ENCODE measurements at places on chromosomes 13 and 19. TPM values are rescaled to one million over a fixed set of nuclear protein-coding genes. Genes with fewer than 3 reads are reported as not detected.

CD70 gene
- 0.76 TPM for total RNA-seq

MEIOSIN gene
- not detected for total RNA-seq

DNA sequence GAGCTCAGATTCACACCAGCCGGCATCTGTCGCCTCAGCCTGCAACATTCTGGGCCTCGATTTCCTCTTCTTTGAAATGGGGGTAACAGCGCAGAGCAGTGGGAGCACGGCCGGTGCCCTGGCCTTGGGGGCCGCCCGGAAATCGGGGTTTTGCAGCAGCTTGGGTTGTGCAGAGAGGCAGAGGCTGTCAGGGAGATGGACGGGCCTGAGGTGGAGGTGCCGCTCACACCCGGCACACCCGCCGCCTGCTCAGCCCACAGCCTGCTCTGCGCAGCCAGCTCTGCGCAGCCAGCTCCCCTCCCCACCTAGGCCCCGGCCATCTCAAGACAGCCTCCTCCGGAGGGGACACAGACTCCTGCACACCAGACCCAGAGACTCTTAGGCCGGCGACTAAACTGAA is 10.6 kb downstream of the KLF2 start:
- peaks cover 12% of the 10 kb centered on the region for H3K4me1 ChIP-seq
- H3K36me3 ChIP-seq = no peaks in the 10 kb centered on the region
- DNase-seq = no peak
- H3K27ac ChIP-seq = no peak overlapping the region

GRCh38 chr13:111625526-111626315 is 305.3 kb downstream of the TEX29 start:
- DNase-seq = no peak
- H3K4me3 ChIP-seq = no peak overlapping the region
- peaks cover 2% of the 10 kb centered on the region for H3K27me3 ChIP-seq
- H3K27ac ChIP-seq = no peak overlapping the region

GRCh38 chr19:57441979-57442752 is 7.0 kb downstream of the ZNF749 start:
- no peak for DNase-seq
- no peaks in the 10 kb centered on the region for H3K27me3 ChIP-seq
- H3K27ac ChIP-seq = no peak overlapping the region
- no peak overlapping the region for H3K4me3 ChIP-seq
- peaks cover 23% of the 10 kb centered on the region for H3K36me3 ChIP-seq

Data from kidney (tissue), 22 donors.